ENCODE measurements at places on chromosomes 5 and 9.

- DNase-seq: no peak
These were observed 39.2 kb downstream of the PPIC start for GRCh38 chr5:122997294-122997693.

DNA sequence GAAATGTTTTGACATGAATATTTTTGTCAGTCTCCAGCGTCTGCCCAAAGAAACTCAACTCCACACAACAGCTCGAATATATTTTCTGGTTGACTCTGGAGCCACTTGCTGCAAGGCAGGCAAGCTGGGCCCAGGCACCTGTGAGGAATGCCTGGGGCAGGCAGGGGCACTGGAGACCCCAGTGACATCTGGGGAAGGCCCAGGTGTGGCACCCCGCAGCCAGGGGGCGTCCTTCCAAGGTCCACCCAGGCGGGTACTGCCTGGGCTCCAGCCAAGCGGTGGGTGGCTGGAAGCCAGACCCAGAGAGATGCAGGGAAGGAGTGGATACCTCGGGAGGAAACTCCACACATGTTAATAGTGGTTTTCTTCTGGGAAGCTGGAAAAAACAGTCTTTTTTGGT is 125.9 kb downstream of the PHF2 start:
- no peak for DNase-seq

GRCh38 chr9:108579757-108580439 is 275.9 kb downstream of the ACTL7B start:
- peak; percentile 86 for DNase-seq

- no peak for DNase-seq
These were observed 28.8 kb downstream of the ADAMTSL2 start for GRCh38 chr9:133563291-133563796.

DNA sequence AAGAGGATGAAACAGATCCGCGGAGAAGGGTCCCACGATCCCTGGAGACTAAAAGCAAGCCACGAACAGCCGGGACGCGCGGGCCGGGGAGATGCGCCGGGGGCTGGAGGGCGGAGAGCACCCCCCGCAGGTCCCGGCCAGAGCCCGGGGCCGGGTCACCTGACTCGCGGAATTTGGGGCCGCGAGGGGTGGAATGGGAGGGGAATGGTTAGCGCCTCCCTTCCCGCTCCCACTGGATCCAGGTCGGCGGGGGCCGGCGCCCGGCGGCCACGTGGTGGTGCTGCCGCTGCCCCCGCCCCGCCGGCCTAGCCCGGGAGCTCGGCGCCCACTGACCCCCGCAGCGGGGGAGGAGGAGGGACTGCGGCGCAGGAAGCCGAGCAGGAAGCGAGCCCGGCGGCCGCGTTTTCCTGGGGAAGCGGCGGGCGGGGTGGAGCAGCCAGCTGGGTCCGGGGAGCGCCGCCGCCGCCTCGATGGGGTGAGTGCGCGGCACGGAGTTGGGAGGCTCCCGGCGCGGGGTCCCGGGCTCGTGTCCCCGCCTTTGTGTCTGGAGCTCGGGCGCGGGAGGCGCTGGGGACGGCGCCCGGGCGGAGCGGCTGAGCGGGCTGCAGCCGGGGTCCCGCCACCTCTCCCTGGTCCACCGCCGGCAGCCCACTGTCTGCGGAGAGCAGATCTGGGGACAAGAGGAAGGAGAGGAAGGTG is at the start of gene RAI14:
Gene RAI14 (plus strand): TSS at position 328 of the 699 bp plus-strand sequence. CDS start 30,592 bp downstream, outside the sequence.
- peak; percentile 59 for DNase-seq

GRCh38 chr5:44257653-44258365 is 131.4 kb downstream of the FGF10 start:
- DNase-seq: no peak

GRCh38 chr5:93381057-93381456 is 200.0 kb downstream of the NR2F1-AS1 start:
- DNase-seq: peak; percentile 28

DNA sequence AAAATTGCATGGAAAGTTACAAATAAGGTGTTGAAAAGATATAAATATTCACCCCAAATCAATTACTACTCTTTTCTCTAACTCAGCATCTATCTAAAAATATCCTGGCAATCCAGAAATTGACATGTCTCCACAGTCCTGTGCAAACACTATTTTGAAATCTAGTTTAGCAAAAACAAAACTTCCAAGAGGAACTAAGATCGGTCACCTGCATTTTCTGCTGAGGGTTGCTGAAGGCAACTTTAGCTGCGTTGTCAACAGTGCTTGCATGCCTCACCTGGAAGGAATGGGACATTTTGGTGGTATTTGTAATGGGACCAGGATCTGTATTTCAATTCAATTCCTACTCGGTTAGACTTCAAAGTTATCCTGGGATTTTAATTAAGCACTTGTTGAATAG is 398.3 kb downstream of the NTRK2 start:
- DNase-seq: no peak

DNA sequence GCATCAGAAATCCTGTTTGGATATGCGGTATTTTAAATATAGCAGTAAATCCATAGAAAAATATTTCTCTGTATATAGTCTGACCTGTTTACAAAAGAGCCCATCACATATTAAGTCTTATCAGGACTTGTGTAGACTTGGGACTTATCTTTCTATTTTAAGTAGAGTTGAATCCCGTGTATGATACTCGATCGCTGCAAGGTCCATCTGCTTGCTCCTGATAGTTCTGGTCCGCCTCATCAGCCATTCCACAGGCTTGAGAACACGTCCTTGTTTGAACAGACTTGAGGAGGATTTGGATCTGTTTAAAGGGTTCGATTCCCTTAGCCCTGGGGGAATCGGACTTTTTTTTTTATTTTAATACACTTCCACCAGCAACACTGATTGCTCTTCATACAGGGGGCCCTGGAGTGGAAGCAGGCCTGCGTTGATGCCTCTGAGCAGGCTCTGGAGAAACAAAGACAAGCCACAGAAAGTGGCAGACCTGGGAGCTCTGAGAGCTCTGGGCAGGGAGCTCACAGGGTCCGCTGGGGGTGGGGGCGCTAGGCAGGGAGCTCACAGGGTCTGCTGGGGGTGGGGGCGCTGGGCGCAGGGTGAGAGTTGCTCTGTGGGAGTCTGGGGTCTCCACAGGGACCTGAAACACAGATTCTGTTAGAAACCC is 112.2 kb downstream of the MVB12B start:
- DNase-seq: no peak

DNA sequence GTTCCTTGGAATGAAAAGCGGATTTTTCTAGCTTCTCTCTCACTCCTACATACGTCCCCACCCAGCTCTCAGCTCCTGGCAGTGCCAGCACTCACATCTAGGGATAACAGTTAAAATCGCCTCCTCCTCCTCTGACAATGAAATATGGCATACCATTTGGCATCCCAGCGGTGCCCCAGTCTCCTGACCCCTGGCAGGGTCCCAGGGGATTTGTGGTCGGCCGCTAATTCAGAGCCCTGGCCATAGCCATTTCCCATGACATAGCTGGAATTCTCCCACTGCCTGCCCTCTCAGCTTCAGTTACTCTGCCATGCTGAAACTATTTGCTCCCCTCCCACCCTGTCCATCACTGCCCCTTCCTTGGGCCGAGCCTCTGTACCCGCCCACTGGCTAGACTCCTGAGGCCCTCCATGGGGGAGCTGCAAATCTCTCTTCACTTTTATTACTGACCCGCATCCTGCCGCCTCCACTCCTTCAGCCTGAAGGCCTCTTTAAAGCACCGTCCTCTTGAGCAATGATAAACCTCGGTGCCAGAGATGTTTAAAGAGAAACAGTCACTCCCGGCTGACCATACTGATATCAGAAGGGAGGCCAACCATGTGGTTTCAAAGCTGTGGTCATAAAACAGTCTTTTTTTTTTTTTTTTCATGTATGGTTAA is 139.8 kb downstream of the SLIT3 start:
- peak; percentile 90 for DNase-seq

- DNase-seq: no peak
These were observed 31.6 kb downstream of the ABLIM3 start for GRCh38 chr5:149172709-149173505.

DNA sequence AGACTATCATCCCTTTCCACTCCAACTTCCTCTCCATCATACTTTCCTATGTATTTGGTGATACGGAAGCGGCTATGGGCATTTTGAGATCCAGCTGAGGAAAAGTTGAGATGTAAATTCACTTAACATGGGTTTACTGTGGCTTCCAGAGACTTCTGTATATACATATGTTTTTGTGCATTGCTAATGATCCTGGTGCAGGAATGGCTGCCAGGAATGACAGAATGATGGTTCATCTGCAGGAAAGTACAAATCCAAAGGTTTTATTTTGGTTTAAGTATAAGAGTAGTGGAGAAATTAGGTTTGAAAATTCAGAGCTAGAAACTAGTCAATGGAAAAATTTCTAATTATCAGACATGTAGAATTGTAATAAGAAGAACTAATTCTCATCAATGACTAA is 95.0 kb upstream of the PAM start:
- no peak for DNase-seq

GRCh38 chr5:133128066-133128465 is 76.3 kb downstream of the HSPA4 start:
- no peak for DNase-seq

DNA sequence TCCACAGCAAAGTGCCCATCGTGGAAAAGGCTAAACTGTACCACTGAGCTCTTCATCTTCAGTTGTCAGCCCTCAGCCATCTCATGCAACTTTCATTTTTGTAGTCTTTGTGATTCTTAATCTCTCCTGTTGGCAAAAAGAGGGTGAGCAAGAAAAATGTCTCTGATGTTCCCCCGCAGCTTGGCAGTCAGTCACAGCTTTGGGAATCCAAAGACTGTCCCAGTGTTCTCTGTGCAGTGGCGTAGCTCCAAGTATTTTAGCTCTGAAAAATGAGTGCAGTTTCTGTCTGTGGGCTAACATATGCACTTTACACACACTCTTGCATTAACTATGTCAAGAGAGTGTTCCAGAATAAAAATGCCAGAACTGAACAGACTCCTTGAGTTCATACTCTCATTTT is 372.2 kb downstream of the TMEM232 start:
- no peak for DNase-seq
